ENCODE measurements at places on chromosomes 3 and 15.

DNA sequence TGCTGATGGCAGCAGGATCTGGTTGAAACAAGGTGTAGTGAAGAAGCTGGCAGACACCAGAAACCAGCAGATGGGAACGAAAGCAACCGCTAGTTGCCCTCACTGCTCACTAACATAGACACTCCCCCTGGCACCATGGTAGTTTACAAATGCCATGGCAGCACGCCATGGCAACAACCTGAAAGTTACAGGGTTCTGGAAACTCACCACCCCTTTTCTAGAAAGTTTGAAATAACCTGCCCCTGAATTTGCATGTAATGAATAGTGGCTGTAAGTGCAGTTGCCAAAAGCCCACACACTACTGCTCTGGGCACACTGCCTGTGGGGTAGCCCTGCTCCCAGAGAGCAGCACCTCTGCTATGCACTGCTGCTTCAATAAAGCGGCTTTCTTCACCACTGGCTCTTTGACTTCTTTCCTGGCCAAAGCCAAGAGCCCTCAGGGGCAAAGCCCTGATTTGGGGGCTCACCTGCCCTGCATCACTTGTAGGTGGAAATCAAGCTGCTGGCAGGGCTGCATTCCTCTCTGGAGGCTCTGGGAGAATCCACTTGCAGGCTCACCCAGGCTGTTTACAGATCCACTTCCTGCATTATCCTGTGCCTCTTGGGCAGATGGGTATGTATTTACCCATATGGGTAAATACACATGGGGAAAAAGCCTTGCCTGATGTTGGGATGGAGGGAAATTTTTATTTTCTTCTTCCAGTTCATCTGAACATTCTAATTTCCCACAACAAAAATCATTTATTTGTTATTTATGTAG is 2.0 kb upstream of the GP9 start:
- no peak for DNase-seq

GRCh38 chr3:120437559-120437958 is 13.2 kb downstream of the FSTL1 start:
- DNase-seq: no peak

- DNase-seq: no peak
These were observed 41.4 kb downstream of the ROBO2 start for GRCh38 chr3:77081240-77081661.

- DNase-seq: no peak
These were observed 47.8 kb downstream of the CTXND1 start for GRCh38 chr15:80204231-80204630.
